Femur (tissue), 1 donor: ENCODE measurements at places on chromosomes 3 and 15.

GRCh38 chr3:113659101-113659541, 37.3 kb downstream of the USF3 start:
- DNase-seq: no peak

GRCh38 chr3:54733106-54734006, 194.5 kb downstream of the LRTM1 start:
- DNase-seq: peak; percentile 40

- DNase-seq: no peak
These were observed 64.7 kb downstream of the UBE3A start for GRCh38 chr15:25374143-25374542.

- DNase-seq: no peak
These were observed 27.5 kb downstream of the ALCAM start for GRCh38 chr3:105394177-105394576.

GRCh38 chr3:4687167-4687566, 194.0 kb downstream of the ITPR1 start:
- no peak for DNase-seq

DNA sequence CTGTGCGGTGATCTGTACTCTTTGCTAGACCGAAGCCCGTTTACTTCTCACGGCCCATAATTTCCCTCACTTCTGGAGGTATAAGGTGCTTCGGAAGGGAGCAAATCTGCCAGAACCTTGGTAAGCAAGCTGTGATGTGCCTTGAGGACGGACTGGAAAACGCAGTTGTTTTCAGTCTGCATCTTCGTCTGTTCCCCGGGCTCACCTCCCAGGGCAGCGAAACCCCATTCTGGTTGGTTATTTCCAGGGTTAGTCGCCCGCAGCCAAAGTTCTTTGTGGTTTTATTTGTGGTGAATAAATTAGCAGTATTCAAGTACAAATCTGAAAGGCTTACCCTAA, 401 bp downstream of the RAMAC start:
- no peak for DNase-seq

DNA sequence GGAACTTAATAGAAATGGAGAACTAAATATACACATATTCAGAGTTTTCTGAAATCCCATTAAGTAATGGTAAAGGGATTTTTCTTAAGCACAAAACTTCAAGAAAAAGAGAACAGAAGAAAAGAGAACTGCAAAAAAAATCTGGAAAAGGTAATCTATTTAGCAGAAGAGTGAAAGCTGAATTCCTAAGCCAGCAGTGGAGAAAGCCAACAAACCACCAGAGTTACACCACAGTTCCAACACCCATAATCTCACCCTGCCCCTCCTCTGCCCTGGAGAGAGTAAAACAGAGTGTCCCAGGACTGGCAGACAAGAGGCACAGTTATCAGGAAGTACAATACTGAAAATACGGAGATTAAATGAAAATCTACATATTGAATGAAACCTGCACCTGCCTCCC, 29.4 kb downstream of the TP53BP1 start:
- no peak for DNase-seq

- DNase-seq: no peak
These were observed at the start of gene CLRN1 for GRCh38 chr3:150972366-150973071. Gene CLRN1 (minus strand): TSS chr3:150972727. CDS start chr3:150972708, 19 bp downstream.

- DNase-seq: peak; percentile 99
These were observed at the start of gene TUBGCP5 for GRCh38 chr15:23039143-23039916. Gene TUBGCP5 (minus strand): TSS chr15:23039569. CDS start chr15:23039543, 26 bp downstream.

- DNase-seq: no peak
These were observed 24.2 kb downstream of the RNU5B-1 start for GRCh38 chr15:65328506-65329287.

DNA sequence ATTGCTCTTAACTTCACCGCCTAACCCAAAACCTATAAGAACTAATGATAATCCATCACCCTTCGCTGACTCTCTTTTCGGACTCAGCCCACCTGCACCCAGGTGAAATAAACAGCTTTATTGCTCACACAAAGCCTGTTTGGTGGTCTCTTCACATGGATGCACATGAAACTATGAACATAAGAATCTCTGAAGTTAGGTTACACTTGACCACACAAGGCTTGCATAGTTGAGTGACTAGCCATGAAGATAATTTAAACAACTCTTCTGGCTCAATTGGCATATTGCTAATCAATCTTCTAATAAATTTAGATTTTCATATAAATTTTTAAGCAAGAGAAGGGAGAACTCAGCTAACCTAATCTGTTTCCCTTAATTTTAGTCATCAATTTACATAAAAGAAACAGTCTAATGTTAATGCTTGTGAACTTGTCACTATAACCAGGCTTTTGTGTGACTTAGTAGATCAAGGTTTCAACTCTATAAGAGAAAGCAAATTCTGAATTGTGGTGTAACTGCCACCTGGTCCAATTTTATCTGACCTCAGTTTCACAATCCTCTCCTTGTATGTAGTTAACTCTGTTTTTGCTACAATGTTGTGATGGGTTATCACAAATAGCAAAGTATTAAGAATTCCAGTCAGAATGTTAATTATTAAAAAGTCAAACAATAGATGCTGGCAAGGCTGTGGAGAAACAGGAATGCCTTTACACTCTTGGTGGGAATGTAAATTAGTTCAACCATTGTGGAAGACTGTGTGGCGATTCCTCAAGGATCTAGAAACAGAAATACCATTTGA, 82.0 kb downstream of the HHLA2 start:
- DNase-seq: no peak

- DNase-seq: no peak
These were observed 11.3 kb downstream of the CSRNP1 start for GRCh38 chr3:39142067-39142466.
